ENCODE measurements at places on chromosomes 12 and 14.

DNA sequence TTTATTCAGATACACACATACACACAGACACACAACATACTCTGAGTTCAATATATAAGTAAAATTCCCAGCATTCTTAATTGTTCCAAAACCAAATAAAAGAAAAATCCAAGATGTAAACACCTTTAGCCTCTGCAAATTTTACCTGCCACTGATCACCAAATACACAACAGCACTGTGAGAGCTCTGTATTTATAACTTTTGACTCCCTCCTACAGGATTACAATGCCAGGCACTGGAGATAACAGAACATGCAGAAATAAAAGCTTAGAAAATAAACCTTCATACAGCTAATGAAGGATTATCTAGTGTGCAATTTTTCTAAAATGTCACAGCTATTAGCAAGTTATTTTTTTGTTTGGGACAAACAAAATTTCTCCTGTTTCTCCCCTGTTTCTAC is 85.0 kb downstream of the TAOK3 start:
- DNase-seq, result no peak

GRCh38 chr14:24353559-24354481 is 14.0 kb upstream of the RIPK3 start:
- DNase-seq, result no peak

DNA sequence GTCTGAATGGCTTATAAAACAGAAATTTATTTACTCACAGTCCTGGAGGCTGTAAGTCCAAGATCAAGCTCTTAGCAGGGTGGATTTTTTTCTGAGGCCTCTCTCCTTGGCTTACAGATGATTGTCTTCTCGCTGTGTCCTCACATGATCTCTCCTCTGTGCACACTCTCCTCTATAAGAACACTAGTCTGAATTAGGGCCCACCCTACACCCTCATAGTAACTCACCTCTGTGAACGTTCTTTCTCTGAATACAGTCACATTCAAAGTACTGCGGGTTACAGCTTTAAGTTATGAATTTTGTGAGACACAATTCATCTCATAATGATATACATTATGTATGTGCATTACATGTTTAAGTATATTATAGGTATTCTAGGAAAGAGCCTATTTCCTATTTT is 135.7 kb upstream of the ATXN7L3B start:
- no peak for DNase-seq

DNA sequence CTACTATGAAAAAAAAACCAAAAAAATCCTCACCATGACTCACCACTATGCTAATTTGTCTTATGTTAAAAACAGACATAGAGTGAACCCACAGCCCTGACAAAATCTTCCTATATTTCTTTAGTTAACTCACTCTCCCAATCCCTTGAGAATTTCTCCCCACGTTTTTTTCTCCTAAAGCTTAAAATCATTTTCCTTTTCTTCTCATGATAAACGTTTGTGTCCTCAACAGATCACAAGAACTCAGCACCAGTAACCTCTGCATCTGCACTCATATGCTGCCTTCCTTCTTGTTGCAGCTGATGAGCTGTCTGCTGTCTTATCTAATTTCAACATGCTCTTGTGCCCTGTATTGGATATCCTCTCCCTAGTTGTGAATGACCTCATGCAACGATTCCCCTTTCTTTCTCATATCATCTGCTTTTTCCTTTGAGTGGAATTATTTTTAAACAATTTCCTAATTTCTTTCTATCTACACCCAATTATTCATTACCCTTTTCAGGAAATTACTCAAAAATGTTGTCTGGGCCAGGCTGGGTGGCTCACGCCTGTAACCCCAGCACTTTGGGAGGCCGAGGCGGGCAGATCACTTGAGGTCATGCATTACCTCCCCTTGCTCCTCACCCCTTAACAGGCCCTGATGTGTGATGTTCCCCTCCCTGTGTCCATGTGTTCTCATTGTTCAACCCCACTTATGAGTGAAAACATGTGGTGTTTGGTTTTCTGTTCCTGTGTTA is 427.5 kb upstream of the MGAT4C start:
- no peak for DNase-seq

DNA sequence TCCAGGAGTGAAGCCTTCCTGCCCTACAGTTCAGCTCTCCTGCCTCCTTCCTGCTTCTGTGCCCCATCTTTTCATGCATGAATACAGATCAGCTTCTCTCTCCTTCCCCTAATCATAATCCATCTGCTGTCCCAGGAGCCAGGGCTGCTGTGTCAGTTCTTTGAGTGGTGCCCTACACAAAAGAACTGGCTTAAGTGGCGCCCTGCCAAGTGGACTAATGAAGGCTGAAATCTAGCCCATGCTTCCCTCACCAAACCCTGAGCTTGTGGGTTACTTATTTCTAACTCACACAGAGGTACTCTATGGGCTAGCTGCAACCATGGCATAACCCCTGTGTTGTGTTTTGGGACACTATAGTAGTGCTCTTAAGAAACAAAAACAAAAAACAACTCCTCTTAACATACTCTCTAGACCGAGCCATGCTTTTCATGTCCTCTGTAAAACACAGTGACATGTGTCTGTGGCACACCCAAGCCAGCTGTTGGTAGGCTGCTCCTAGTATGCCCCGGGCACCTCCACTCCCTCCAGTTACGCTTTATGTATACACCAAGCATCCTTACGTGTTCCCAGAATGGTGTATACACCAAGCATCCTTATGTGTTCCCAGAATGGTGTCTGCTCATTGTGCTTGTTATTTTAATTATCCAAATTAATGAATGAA is 19.3 kb upstream of the ETV6 start:
- DNase-seq, result peak; percentile 4
